ENCODE measurements at places on chromosomes 13 and 19.

DNA sequence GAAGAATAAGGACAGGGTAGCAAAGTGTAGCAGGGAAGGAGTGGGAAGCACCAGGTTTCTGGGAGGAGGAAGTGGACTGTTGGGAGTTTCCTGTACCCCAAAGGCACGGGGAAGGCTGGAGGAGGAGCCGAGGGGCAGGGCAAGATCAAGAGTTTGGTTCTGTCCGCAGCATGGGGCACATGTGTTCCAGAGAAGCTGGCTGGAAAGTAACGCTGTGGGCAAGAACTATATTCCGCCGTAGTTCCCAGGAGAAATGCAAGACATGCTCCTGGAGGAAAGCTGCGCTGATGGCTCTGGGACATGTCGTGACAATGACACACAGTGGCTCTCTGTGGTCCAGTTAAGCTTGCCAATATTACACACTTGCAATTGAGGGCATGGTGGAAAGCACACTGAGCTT lies 51.7 kb upstream of the KPNA3 start:
- DNase-seq = no peak

GRCh38 chr13:39095500-39095899 lies 57.2 kb downstream of the NHLRC3 start:
- DNase-seq = no peak

DNA sequence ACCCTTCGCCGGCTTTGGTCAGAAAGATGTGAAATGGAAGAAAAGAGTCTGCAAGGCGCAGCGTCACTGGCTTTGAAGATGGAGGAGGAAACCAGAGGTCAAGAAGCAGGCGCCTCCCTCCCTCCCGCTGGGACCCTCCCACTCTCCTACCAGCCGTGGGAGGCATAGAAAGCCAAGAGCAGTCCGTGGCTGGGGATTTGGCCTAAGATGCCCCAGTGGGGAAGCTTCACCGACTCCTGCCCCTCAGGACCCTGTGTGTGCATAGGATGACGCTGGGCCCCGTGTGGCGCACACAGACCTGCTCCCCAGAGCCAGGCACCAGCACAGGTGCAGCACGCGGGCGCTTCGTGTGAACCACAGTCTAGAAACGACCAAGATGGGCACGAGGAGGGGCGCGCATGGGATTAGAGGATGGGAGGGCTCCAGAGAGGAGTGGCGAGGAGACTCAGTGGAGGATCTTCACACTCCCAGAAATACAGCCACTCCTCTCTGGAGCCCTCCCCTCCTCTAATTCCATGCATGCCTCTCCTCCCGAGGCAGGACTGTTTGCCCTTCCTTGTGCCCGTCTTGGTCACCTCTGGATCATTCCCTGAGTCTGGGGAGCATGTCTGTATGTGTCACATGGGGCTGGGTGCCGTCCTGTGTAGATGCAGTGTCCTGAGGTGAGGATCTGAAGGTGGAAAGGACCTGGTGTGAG lies 194.3 kb downstream of the TEX29 start:
- no peak for DNase-seq

- DNase-seq = no peak
These were observed 3.3 kb upstream of the PEX11G start for GRCh38 chr19:7492142-7492541.

DNA sequence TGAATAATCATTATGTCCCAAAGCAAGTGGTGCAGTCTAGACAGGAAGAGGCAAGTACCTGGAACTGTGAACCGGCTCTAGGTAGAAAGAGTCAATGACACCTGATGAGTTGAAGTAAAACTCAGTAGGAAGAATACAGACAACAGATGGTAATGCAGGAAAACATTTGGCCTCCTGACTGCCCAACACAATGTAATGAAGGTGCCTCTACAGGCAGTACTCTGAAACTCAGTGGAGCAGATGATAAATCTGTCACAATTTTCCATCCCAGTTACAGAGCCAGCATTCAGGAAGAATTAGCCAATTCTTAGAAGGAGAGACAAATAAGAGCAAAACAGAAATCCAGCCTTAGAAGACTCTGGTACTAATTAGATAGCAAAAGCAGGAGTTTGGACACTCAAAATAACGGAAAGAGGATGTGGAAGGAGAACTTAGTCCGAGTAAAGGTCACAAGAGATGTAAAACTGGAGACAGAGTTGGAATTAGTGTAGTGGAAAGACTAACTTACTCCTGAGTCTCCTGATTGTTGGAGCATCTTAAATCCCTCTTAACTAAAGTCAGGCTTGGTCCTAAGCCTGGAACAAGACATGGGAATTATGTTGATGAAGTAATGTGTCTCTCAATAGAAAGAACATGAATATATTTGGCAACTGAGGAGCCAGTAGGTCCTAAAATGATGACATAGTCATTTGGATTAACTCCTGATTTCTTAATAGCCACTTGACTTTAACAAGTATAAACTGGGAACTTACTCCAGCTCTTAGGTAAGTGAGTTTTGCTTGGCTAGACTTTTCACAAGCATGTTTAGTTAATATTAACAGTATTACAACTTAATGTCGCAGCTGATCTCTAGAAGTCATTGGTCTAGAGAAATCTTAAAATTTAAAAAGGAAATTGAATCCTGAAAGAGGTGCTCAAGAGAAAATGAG lies 457.3 kb upstream of the MIR17HG start:
- no peak for DNase-seq

GRCh38 chr19:19274146-19274545 lies 1.0 kb upstream of the TM6SF2 start:
- no peak for DNase-seq

DNA sequence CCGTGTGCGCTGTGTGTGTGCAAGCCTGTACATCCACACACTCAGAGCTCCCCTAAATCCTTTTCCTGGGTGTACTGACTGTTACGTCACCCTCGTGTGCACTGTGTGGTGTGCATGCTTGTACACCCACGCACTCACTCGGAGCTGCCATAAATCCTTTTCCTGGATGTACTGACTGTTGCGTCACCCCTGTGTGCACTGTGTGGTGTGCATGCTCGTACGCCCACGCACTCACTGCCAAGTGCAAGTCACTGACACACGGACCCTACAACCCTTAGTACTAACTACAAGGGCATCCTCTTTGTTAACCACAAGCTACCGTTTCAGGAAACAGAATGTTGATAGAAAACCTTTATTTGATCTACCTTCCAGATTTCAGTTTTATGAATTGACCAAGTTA lies 983.4 kb downstream of the EFNB2 start:
- no peak for DNase-seq

DNA sequence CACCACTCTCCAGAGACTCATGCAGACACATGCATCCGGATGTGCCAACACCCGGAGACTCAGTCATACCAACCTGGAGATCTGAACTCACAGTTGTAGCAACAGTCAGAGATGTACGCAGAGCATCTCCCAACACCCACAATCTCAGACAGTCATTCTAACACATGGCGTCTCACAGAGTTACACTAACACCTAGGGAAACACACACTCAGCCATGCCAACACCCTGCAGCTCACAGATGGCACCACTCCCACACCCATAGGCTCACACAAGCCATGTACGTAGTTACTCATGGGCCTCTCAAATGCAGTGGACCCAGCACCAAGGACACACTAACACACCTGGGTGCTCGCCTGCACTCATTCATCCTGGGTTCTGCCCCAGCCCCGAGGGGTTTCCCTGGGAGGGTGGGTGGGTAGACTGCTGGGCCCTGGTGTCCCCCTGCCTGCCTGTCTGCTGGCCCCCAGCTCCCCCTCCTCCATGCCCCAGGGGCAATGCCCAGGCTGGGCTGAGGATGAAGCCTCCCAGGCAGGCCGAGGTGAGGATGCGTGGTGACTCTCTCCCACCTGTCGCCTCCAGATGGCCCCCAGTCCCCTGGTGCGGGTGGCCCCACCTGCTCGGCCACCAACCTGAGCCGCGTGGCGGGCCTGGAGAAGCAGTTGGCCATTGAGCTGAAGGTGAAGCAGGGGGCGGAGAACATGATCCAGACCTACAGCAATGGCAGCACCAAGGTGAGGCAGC lies 10.0 kb downstream of the PKN1 start:
- DNase-seq = no peak

GRCh38 chr19:13705928-13706447 lies 58.3 kb upstream of the MRI1 start:
- no peak for DNase-seq

DNA sequence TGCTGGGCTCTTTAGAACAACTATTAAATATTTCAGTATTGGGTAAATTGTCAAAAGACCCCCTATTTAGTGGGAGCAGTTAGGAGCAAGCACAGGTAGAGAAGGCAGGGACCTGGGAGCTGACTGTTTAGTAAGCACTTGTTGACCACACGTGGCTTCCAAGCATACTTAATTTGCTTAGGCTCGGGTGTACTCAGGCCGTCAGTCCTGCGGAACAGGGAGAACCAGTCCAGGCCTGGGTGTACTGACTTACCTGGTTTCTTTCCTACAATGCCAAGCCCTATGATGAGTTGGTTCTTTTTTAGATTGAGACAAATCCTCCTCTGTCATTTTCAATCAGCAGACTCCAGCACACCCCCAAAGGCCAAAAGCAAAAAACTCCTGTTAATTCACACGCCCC lies 90.0 kb downstream of the WDFY2 start:
- DNase-seq = no peak

DNA sequence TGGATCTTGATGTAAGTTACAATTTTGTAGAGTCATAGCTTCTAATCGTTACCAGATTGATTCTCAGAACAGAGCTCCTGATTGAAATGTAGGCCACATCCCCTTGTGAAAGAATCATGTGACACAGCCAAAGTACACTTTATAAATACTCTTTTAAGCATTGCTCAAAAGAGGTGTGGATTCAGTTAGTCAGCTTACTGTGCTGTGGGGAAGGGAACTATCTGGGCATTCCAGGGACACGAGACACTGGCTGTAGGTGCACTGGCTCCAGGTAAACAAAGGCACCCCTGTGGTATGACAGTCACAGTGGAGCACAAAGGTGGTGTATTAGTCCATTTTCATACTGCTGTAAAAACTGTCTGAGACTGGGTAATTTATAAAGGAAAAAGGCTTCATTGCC lies 222.8 kb downstream of the LIG4 start:
- DNase-seq = no peak

- no peak for DNase-seq
These were observed 68.2 kb downstream of the LATS2 start for GRCh38 chr13:20993211-20993610.

All from cerebellar nuclear complex (tissue), 1 donor.